ENCODE measurements at places on chromosomes 12 and 14.

DNA sequence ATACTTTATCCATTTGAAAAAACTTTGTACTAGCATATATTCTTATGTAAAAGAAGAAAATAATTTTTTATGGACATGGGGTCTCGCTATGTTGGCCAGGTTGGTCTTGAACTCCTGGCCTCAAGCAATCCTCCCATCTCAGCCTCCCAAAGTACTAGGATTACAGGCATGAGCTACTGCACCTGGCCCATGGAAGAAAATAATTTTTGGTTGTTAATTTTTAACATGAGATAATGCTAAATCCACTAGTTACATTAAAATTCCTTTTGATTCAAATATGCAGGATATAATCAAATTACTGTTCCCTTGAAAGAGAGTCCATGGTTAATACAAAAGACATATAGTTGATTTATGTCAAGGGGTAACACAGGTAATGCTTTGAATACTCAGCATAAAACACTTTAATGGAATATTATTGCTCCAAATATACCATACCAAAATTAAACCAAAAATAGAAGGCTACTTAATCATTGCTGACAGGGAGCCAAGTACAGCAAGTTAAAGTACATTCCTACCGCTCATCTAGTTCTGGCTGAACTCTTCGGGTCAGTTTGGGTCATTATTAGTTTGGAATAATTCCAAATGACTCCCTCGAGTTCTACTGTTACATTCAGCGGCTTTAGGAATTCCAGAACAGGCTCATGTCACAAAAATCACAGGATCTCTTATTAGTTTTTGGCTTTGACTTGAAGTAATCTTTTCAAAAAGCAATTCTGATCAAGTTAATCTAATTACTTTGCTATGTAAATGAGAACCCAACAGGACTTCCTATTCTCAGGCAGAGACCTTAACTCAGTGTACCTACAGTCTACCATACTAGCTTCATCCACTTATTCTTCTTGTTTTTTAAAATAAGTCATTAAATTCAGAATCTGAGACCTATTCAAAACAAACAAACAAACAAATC lies 6.1 kb downstream of the SOS2 start:
- DNase-seq = no peak

- DNase-seq = no peak
These were observed 21.2 kb upstream of the ELK3 start for GRCh38 chr12:96172981-96173380.

- no peak for DNase-seq
These were observed 33.6 kb downstream of the CCDC91 start for GRCh38 chr12:28223858-28224257.

DNA sequence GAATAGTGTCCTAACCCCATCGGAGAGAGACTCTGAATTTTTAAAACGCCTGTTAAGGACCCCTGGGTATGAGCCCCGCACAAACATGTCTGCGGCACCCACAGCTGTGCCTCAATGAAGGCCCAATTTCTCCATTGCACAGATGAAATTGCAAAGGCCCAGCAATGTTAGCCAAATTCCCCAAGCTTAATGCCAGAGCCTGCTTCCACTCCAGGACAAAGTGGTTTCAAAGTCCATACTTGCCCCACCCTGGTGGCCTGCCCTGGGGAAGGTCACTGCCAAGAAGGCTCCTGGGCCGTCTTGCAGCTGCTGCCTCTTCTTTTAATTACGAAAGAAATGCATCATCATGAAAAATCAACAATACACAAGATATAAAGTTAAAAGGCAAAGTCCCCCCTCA lies 1179.7 kb downstream of the VRK1 start:
- DNase-seq = no peak

DNA sequence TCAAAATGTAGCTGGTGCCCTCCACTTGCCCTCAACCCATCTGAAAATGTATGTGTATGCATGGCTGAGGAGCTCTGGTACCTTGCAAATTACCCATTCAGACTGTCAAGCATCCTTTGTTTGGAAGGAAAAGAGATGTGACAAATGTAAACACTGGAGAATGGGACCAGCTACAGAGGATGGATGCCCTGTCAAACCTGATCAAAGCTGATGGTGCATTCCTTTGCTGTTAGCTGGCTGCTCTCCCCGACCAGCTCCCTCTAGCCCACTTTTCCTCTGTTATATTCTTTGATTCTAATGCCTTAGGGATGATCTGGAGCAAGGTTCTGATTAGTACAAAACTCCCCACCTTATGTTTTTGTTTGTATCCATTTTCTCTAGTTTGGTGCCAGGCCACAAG lies 310.3 kb downstream of the C12orf75 start:
- DNase-seq = no peak

DNA sequence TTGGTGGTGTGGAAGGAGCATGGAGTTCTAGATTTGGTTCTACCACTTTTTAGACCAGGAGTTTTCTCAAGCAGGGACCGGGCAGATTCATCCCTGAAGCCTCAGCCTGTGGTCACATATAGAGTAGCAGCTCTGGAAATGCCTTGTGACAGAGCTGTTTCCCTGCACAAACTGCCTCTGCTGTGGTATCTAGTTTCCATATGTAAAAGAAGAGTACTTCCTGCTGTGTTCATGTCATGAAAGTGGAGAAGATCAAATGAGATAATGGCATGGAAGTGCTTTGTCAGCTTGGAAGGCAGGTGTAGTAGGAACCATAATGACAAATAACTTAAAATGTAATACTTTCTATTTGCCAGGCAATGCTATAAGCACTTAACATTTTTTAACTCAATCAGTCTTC lies 26.1 kb downstream of the OTUB2 start:
- no peak for DNase-seq

DNA sequence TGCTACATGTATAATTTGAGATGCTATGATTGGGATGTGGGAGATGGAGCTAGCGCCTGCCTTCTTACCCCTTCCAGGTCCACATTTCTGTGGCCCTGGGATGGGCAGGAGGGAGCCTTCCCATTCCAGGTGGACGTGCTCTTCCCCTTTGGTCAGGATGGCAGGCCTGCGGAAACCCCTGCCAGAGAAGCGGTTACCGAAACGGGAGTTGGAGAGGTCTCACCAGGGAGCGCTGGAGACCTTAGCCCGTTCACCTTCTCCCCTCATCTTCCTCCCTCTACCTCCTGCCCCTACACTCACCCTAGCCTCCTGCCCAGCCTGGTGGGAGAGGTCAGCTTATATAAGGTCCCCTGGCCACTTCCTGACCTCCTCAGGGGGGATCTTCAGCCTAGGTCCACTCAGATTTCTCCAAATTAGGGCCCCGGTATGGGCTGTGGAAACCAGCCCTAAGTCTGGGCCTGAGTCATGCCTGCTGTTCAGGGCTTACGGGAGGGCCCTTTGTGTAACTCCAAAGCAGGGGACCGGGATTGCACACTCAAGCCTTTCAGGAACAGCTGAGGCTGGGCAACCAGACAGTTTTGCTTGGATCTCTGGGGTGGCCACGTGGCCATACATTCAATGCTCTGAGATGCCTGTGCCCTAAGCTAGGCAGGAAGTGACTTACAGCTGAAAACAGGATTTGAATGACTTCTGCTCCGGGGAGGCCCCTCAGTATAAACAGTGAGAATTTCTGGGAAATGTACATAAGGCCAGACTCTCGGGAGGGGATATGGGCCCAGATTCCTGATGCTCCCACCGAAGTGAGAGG lies 10.2 kb upstream of the MEG3 start:
- no peak for DNase-seq

GRCh38 chr12:65596514-65597091 lies 227.7 kb upstream of the HMGA2 start:
- DNase-seq = no peak

- DNase-seq = no peak
These were observed 37.7 kb downstream of the CCDC177 start for GRCh38 chr14:69536971-69537370.

DNA sequence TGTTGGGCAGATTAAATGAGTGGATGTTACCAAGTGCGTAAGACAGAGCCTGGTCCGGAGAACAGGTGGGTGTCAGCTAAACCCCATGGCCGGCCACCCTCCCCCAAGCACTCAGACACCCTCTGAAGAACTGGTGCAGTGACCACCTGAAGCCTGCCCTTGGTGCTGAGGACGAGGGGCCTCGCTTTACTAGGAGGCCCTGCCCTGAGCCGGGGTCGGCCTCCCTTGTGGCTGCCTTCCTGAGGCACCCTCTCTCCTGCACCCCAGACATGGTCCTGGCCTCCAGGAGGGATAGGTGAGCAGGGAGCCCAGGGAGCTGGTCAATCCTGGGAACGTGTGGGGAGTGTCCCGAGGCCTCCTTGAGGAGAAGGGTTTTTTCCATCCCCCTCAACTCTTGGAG lies 4.9 kb upstream of the KIF26A start:
- DNase-seq = no peak

DNA sequence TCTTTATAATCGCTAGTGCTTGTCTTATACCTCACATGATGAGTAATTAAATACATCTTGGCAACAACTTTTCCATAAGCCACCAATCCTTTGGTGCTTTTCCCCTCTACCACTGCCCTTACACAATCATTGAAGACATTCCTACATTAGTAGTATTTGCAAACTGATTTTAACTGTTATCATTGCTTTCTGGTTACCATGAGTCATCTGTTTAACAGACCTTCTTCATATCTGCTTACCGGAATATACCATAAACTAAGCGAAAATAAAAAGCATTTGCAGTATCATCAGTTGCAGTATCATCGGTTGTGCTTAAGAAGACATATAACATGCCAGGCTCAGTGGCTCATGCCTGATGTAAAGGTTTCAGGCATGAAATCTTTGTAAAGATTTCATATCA lies 54.8 kb upstream of the PLEKHA5 start:
- DNase-seq = no peak

GRCh38 chr12:28343713-28344112 lies 153.5 kb downstream of the CCDC91 start:
- DNase-seq = no peak

- DNase-seq = no peak
These were observed 84.1 kb downstream of the ITPR2 start for GRCh38 chr12:26748741-26749431.

GRCh38 chr14:65438266-65438933 lies 25.9 kb downstream of the FUT8 start:
- peak; percentile 57 for DNase-seq

- no peak for DNase-seq
These were observed 5.7 kb downstream of the ETFRF1 start for GRCh38 chr12:25200703-25201102.

GRCh38 chr14:57998766-57999165 lies 132.9 kb upstream of the SLC35F4 start:
- DNase-seq = no peak

GRCh38 chr14:68978172-68978911 lies 760 bp downstream of the ACTN1 start:
- peak; percentile 10 for DNase-seq

- DNase-seq = no peak
These were observed 2.2 kb upstream of the EML1 start for GRCh38 chr14:99790978-99791376.

- no peak for DNase-seq
These were observed 15.1 kb downstream of the ABHD4 start for GRCh38 chr14:22613106-22613695.

- no peak for DNase-seq
These were observed 3.2 kb upstream of the GPD1 start for GRCh38 chr12:50100561-50100960.

- no peak for DNase-seq
These were observed 61.5 kb upstream of the FZD10 start for GRCh38 chr12:130100634-130101362.

DNA sequence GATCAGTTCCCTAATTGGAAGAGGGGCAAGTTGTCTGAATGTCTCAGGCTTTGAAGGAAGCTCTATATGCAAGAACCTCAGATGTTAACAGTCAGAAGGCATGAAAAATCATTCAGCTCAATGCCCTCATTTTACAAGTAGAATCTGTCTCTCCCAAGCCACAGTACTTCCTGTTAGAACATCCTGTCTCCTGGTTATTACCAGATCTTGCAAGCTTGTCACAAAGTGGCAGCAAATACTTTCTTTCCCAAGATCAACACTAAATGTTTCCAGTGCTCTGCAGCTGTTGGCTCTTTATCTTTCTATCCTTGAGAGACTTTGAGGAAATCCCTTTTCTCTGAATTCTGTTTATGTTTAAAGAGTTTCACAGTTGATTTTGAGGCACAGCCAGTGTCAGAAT lies 235.5 kb downstream of the AKAP6 start:
- no peak for DNase-seq

DNA sequence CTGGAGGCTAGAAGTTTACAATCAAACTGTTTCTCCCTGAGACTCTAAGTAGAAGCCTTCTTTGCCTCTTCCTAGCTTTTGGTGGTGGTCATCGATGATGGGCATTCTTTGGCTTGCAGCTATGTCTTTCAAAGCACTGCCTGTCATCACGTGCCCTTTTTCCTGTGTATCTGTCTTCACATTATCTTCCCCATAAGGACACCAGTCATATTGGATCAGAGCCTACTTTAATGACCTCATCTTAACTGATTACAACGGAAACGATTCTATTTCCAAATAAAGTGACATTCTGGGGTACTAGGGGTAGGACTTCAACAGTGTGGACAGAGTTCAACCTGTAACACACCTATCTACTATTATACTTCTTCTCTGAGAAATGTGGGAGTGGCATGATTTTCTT lies 31.1 kb upstream of the IFNG-AS1 start:
- DNase-seq = no peak

- DNase-seq = no peak
These were observed 1.9 kb upstream of the DCAF5 start for GRCh38 chr14:69154779-69155178.

DNA sequence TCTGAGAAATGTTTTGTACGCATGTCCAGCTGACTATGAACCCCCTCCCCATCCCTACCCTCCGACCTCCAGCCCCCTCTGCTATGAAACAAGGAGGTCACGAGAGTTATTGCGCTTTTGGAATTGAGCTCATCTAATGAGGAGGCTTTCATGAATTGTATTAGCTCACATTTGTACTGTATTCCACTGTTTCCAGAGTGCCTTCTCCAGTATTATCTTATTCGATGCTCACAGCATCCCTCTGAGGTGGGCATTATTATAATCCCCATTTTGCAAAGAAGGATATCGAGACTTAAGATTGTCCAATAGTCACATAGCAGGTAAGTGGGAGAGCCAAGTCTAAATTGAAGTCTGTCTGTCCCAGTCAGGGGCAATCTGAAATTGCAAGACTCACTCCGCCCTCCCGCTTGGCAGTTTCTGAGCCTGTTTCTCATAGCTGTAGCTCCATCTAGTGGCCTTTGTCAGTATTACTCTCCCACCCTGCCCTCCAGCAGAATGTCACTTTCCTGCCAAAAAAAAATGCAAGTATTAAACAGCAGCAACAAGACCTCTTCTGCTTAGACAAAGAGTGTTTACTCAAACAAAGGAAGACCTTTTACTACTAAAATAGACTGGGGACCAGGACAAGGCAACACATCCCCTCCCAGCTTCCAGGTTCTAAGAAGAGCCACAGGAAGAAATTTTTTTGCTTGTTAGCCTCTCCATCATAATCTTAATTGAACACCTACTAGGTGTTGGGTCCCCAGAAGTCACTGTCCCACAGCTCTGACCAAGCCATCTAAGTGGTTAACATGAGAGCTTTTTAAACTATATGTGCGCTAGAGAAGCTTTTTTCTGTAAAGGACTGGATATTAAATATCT lies 48.6 kb upstream of the TMEM233 start:
- DNase-seq = peak; percentile 79

- DNase-seq = peak; percentile 81
These were observed 910 bp upstream of the SRP54 start for GRCh38 chr14:34981743-34982420.
